Effector CD4-positive, alpha-beta T cell (primary cell): ENCODE measurements at places on chromosomes 13 and 19.

DNA sequence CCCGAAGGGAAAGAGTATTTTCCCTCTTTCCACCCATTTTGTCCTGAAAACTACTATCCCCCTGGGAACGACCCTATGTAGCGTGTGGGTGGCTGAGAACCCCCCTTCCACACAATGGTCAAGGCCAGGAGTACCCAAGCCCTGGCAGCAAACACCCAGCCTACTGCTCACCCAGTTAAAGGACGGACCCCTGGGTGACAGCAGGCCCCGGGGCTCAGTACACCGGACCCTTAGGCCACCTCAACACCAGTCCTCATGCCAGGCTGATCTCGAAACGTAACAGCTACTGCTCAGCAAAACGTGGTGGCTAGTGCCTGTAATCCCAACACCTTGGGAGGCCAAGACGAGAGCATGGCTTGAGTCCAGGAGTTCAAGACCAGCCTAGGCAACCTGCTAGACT, 1.4 kb downstream of the ANKRD27 start:
- DNase-seq: no peak

GRCh38 chr13:65562305-65562704, 1667.8 kb downstream of the PCDH9 start:
- DNase-seq: no peak

- no peak for DNase-seq
Observed at GRCh38 chr19:17686592-17687024, 1.5 kb downstream of the UNC13A start.

- no peak for DNase-seq
Observed at GRCh38 chr13:30314069-30314468, 6.7 kb upstream of the KATNAL1 start.

DNA sequence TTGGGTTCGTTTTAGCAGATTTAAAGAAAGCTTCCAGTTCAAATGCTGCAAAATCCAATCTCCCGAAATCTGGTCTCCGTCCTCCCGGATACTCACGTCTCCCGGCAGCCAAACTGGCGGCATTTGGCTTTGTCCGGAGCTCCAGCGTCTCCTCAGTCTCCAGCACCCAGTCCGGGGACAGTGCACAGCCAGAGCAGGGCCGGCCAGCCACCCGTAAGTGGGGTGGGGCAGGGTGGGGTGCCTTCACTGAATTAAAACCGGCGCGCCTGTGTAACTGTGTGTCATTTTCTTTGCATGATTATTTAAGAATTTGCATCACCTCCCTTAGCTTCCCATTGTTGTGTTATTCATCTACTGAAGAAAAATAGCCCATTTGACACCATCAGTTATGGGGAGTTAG, 280.6 kb downstream of the MTUS2 start:
- DNase-seq: no peak

DNA sequence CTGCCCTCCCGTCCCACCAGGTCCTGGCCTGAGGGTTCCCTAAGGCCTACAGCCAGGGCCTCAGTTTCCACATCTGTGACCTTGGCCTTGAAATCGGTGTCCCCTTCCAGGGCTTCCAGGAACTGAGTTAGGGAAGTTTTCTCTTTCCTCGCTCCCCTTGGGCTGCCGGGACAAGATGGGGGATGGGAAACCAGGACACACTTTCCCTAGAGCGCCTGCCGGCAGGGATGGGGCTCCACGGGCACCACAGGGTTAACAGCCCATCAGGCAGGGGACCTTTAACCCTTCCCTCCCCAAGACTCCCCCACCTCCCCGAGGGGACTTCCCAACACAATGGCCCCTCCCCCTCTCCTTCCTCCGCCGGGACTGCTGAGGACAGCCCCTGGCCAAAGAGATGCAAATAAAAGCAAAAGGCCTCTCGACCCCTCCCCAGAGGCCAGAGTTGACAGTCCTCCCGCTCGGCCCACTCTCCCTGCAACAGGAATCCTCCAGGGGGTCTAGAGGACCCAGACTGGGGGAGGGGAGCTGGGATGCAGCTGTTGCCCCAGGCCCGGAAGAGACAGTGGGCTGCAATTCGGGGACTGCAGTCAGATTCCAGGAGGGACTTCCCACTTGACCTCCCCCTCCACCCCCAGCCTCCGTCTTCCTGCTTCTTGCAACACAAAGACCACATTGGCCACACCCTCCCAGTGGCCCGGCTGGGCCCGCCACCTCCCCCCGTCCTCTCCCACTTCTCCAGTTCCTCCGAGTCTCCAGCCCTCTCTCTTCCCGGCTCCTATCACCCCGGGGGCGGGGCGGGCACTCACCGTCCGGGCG, 3.4 kb downstream of the BBC3 start:
- DNase-seq: peak; percentile 28

DNA sequence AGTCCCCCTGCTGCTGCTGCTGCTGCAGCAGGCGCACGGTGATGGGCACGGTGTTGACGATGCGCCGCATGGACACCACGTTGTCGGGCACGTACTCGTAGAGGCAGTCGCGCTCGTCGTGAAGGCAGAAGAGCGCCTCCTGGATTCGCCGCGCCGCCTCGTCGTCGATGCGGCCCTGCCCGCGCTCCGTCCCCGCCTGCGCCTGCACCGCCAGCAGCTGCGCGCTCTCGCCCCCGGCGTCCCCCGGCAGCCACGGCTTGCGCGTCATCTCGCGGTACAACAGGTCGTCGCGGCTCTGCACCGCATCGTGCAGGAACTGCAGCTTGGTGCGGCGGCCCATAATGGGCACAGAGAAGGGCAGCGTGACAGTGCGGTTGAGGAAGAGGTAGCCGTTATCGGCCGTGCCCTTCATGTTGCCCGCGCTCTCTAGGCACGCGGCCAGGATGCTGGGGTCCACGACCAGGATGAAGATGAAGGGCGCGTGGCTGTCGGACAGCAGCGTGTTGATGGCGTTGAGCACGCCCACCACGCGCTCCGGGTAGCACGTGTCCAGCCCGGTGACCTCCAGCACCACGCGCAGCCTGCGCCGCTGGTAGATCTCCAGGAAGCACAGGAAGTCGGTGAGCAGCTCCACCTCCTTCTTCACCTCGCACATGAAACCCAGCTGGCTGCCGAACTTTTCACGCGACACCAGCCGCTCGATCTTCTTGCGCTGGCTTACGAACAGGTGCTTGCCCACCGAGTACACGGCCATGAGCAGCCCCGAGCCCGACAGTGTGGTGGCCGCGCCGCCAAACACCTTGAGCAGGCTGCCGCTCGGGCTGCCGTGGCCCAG, 8.1 kb downstream of the NKPD1 start:
- peak; percentile 21 for DNase-seq

DNA sequence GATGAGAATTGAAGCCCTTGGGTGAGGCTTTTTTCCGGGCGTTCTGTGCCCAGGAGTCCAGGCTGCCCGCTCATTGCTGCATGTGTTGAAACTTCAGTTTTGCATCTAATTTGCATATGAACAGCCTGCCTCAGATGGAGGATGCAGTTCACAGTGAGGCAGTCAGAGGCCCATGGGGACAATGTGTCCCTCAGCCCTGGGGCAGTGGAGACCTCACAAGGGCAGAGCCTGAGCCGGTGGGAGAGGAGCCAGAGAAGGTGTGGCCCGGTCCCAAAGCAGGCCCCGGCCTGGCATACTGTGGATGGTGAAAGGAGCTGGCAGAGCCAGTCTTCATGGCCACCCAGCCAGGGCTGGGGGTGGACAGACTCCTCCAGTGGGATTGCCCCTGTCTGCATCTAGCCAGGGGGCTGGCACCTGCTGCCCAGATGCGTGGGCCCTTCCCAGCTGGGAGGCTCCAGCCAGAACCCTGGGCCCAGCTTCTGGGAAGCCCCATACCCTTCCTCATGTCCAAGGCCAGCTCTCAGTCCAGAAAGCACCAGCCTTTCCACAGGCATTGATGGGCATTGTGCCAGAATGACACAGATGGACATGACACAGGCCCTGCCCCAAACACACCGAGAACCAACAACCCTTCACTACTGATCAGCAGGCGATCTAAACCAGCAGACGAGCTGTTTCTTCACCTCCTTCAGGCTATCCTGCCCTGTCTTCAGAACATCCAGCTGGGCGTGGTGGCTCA, 32.9 kb upstream of the KCTD15 start:
- no peak for DNase-seq

GRCh38 chr13:98959786-98960605, 17.9 kb downstream of the DOCK9 start:
- no peak for DNase-seq

GRCh38 chr13:22773465-22773864, 407.3 kb upstream of the SGCG start:
- DNase-seq: no peak

DNA sequence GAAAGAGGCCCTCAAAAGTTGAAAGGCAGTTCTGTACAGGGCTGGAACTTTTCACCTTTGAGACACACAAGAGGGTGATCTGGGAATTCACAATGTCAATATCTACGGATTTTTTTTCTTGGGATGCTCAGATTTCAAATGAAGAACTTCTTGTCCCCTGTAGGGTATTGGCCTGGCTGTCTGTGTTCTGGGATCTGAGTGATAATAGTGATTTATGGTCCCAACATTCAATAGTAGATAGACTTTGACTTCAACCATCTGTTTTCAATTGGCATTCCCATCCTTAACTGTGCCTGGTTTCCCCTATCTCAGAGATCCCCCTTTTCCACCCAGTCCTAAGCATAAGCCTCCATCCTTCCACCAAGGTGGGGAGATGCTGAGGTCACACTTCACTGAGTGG, 274.1 kb downstream of the COG6 start:
- no peak for DNase-seq

DNA sequence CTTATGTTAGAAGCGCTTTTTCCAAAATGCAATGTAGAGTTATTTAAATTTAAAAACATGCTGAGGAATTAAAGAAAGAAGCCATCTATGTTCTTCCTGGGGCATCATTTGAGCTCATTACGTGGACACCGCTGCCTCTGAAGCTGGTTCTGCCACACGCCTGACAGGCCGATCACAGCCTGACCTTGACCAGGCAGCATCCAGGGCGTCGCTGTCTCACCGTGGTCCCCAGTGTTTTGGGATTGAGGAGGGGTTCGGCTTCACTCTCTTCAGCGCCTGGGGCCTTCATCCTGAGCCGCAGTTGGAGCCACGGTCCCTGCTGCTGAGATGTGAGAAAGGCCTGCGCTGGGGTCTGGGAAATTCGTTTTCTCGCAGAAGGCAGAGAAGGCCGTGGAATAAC, 64.0 kb downstream of the ATP11A start:
- no peak for DNase-seq

DNA sequence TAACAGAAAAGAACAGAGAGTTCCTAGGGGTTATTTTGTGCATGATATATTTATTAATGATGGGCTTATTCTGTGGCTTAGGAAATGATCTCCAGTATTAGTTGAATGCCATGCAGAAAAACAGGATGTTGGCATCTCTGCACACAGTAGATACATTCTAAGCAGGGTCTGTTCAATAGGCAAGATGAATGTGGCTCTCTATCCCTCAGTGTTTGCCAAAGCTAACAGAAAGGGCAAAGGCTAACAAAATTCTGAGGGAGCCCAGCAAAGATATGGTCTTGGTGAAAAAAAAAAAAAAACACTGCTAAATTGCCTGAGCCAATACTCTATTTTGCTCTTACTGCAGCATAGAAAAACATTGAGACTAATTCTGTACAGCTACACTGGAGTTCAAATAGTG, 1095.8 kb downstream of the UQCRFS1 start:
- no peak for DNase-seq

DNA sequence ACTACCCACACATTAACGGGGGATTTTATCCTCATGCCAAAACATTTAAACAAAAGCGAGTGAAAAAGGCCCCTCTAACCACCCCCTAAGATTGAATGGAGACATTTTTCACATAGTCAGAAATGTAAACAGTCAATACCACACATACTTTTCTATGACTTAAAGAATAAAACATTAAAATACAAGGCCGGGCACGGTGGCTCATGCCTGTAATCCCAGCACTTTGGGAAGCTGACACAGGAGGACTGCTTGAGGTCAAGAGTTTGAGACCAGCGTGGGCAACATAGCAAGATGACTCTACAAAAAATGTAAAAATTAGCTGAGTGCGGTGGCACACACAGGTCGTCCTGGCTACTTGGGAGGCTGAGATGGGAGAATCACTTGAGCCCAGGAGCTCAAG, 47.3 kb downstream of the MPHOSPH8 start:
- no peak for DNase-seq

DNA sequence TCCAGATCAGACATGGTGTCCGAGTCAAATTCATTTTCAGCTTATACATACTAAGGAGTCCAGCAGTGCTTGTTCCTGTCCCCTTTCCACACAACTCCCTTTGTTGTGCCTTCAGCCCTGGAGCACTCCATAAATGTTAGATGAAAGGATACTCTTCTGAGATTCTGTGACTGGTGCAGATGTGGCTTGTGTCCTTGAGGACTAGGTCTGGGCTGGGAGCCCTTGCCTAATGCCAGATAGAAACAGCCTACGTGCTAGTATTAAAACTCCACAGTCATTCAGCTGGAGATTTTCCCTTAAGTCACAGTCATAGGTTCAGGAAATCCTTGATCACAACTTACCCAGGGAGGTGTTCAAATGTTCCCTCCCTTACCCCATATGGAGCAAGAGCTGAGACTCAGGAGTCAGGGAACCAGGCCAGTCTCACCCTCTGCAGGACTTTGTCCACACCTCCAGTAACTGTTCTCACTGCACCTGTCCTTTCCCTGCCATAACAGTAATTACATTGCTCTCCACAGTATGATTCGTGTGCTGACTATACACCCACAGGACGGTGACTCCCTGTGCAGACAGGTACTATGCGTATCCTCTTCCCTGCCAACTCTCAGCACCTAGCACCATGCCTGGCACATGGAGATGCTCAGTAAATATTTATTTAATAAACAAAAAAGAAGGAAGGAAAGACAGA, 15.5 kb upstream of the SERPINE3 start:
- no peak for DNase-seq

DNA sequence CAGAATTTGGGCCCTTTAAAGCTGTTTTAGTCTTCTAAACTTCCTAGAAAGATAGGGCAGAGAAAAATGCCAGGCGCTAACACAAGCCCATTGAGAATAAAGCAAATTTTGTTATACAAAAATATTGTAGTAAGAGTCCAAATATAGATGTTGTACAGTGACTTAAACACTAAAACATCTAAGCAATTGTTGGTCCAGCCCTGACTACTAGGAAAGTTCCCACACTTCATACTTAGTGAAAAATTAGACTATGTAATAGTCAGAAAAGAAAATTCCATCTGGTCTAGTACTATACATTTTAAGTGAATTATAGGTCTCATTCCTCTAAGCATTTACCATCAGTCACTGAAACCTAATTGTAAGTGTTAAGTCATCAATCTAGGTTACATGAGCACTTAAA, 1518.3 kb upstream of the SLC10A2 start:
- no peak for DNase-seq

DNA sequence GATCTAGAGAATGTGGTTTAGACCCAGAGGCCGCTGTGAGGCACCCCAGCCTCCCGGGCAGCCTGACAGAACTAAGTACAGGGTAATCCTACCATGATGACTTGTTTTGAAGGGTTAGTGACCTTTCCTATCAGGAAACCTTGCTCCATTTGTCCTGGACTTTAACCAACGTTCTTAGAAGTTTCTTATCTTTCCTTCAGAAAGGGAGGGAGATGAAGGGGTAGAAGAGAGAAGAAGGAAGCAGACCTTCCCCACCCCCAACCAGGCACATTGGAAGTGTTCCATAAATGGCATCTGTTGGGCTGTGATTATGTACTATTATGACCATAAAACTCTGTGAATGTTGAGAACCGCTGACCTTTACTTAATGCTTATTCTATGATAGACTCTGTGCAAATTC, 184.2 kb downstream of the OXGR1 start:
- no peak for DNase-seq
